ENCODE measurements at places on chromosomes 4 and X.

GRCh38 chr4:184280591-184281071, 63.0 kb upstream of the ENPP6 start:
- peak; percentile 68 for DNase-seq

GRCh38 chr4:103425406-103425805, 227.3 kb upstream of the CENPE start:
- no peak for DNase-seq

DNA sequence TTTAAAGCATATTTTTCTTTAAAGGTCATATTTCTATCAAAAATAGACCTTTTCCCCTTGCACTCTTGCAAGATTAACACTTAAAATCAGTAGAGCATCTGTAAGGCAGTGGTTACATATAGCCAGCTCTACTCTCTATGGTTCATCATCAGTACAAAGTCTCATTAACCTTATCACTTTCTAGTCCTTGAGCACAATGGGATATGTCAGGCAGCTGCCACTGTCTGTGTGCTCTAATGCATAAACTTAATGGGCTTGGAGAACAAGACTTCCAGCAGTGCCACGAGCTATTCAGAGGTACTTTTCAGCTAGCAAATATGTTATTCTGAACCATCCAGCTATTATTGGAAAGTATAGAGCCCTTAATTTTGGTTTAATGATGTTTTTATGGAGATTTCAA, 393.7 kb downstream of the GASK1B start:
- DNase-seq, result no peak

GRCh38 chrX:23795221-23795620, 12.2 kb downstream of the SAT1 start:
- DNase-seq, result no peak

DNA sequence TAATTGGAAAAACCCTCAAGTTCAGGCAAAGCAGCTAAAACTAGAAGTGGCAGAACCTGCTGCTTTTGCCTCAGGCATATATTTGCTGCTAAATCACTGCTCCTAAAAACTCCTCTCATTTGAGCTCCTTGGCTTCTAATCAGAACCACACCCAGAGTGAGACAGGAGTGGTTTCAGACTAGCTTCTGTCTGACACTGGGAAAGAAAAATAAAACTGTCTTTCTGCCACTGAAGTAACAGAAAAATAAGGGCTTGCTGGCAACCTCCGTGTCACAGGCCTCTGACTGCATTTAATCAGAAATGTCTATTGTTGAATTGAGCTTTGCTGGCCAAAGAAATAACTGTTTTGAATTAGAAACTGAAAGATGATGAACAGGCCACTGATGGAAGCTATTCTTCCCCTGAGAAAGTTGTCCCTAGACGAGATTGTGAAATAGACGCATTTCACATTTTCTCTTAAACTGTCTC, 52.1 kb upstream of the RAP2C start:
- no peak for DNase-seq

GRCh38 chrX:69010339-69010738, 154.9 kb downstream of the PJA1 start:
- DNase-seq, result no peak

DNA sequence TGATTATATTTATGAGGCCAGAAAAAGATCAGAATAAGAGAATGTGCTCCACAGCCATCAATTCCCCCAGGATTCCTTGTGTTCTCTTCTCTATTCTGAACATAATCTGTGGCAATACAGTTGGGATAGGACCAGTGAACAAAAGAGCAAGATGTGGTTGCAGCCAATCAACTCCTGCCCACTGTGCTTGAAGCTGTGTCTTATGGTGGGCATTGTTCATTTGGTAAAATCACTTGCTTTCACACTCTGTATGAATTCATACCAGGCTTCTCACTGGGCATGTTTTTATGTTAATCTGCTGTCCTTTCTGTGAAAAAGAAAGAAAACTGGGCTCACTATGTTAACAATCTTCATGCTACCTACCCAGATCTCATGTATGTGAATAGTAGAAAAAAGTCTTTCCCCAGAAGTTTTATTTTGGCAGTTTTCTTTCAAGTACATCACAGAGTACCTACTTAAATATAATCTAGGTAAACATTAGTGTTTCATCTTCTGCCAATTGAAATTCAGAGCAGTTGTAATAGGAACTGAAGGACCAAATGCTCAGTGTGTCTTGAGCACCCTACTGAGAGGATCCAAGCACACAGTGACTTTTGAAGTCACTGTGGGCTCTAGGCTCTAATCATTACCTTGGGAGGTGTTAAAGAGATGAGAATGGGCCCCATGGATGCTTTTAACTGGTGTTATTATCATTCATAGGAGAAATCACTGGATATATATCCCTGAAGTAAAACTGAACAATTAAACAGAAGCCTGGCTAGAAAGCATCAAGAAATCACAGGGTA, 429.2 kb upstream of the TRAM1L1 start:
- DNase-seq, result no peak

DNA sequence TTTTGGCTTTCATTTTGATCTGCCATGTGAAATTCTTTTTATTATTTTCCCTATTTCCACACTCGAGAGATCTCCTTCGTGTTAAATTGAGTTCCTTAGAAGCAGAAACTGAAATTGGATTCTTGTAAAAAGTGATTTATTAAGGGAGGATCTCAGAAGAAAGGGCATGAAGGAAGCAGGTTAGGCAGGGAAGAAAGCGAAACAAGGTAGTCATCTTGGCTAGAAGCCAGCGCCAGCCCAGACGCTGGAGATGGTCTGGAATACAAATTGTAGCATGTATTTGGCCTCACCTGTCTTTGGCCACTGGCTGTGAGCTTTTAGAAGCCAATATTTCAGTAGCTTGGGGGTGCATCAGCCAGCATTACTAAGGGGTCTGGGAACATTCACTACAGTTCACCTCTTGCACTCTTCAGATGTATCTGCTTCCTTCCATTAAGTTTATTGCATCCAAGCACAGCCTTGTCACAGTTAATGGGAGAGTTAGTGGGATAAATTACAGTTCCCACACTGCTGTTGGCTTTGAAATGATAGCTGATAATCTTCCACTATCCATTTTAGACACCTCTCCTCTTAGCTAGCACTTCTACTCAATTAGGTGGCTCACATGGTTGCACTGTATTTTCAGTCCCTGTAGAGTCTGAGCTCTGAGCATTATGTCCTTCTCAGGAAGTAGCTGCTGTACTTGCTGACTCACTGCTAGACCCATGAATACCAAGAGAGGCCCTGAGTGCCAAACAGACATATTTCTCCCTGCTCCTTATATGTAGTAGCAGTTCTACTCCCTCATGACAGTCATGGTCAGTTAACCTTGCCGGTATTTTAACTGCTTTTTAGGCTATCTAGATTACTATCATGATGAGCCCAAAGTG, 14.6 kb downstream of the GRXCR1 start:
- no peak for DNase-seq

DNA sequence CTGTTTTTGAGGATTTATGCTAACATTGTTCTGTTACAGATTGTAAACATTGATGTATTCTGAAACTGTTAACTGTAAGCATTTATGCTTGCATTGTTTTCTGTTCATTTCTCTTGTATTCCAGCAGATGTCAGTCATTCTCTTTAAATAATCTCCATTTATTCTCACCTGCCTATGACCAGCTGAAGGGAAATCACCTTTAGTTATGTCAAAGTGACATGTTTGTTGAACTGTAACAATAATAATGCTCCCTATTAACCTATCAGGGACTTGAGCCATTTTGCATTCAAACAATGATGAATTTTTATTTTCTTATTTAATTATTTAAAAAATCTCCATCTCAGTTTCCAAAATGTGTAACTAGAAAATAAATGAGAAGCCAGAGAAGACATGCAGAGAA, 58.0 kb downstream of the SPCS3 start:
- DNase-seq, result peak; percentile 32

DNA sequence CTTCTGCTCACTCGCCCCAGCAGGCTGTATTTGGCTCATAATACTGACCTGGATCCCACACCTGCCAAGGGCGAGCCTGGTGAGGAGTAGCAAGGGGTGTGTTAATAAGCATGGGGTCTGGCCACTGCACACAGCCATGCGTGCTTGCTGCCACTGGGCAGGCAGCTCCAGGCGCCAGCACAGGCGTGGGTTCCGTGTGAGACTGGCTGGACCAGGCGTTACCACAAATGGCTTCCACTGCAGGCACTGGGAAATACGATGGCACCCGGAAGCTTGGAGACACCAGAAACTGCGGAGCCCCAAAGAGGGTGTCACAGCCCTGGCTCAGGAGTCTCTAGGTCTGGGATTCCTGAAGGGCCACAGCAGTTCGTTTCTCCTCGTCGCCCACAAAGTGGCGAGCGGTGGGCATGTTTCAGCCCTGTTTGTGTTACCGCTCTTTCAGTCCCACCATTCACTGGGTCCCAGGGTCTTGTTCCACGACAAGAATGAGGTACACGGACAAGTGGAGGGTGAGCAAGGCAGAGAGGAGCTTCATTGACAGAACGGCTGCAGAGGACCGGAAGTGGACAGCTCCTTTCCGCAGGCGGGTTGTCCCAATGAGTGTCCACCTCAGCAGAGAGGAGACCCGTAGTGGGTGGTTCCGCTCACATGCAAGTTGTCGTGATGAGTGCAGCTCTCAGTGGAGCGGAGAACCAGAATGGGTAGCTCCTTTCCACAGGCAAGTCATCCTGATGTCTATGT, 428.9 kb downstream of the EPHA5 start:
- no peak for DNase-seq

- peak; percentile 24 for DNase-seq
Observed at GRCh38 chrX:38754102-38754790, 47.0 kb upstream of the MID1IP1 start.

- DNase-seq, result no peak
Observed at GRCh38 chrX:122113376-122113775, 1066.0 kb downstream of the GLUD2 start.

DNA sequence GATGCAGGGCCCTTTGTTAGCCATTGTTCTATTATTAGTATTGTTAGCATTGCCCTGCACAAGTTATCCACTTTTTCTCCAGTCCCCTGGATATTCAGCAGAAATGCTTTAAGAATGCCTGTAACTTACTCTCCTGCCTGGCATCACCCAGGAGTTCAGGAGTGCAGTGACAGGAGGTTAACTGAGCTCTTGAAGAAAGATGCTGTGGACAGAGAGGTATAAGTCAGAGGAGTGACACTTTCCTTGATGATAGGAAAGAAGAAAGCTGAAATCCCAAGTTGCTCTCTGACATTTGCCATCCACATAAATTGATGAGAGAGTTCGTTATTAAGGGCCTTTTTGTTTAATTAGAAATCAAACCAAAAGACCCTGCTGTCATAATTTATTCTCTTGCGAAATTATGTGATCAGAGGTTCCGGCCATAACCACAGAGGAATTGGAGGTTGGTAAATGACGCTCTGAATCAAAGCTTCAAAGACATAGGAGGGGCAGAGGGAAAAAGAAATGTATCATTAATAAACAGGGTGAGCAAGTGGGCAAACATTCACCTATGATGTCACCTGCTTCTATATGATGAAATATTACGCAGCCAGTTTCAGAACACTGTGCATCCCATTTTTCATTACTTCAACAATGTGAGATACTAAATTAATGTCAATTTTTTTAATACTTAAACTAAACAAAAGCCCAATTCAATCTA, 230.2 kb upstream of the JADE1 start:
- no peak for DNase-seq

DNA sequence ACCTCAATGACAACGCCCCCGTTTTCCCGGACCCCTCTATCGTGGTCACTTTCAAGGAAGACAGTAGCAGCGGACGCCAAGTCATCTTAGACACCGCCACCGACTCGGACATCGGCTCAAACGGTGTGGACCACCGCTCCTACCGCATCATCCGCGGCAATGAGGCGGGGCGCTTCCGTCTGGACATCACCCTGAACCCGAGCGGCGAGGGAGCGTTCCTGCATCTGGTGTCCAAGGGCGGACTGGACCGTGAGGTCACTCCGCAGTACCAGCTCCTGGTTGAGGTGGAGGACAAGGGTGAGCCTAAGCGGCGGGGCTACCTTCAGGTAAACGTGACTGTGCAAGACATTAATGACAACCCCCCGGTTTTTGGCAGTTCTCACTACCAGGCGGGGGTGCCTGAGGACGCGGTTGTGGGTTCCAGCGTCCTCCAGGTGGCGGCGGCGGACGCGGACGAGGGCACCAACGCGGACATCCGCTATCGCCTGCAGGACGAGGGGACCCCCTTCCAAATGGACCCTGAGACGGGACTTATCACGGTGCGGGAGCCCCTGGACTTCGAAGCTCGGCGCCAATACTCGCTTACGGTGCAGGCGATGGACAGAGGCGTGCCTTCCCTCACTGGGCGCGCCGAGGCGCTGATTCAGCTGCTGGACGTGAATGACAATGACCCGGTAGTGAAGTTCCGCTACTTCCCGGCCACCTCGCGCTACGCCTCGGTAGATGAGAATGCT, 2.2 kb downstream of the FAT4 start:
- peak; percentile 18 for DNase-seq

GRCh38 chrX:132676102-132676501, 187.3 kb upstream of the MBNL3 start:
- no peak for DNase-seq

- DNase-seq, result peak; percentile 40
Observed at GRCh38 chr4:89829470-89830138, 7.4 kb downstream of the SNCA start.

- DNase-seq, result no peak
Observed at GRCh38 chr4:158065603-158066002, 107.2 kb downstream of the GASK1B start.

GRCh38 chr4:109702950-109703663, at the start of gene CASP6:
Gene CASP6 (minus strand): TSS chr4:109703445. CDS start chr4:109703395, 50 bp downstream.
- peak; percentile 86 for DNase-seq

DNA sequence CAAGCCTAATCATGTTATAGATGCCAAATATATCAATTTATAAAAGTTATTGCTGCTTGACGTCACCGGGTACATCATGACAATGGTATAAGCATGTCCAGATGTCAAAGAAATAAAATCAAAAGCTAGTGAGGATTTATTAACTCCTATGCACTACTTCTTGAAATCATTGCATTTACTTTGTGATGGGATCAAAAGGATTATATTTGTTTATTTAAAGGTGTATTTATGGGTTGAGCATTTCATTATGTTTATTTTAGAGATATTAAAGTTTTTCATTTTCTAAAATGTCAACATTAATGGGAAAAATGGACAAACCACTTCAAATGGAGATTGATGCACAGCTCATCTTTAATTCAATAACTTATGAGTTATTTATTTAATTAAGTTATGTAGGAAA, 277.8 kb downstream of the EPHA5 start:
- no peak for DNase-seq

DNA sequence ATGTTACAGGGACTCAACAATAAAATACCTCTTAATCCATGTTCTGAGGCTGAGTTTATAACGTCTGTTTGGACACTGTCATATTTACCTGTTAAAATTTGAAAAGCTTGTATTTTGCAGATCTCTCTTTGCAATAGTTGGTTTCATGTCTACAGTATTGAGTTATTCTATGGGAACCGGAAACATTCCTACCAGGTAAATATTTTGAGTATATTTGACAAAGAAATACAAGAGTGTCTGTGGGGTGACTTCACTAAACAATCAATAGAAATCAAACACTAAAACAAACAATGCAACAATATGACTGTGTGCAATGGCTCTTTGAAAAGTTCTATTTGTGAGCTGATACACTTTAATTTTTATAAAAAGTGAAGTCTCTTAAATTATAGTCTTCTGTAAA, 47.7 kb upstream of the CXCL8 start:
- DNase-seq, result no peak

GRCh38 chr4:105246712-105247111, 100.0 kb downstream of the TET2 start:
- no peak for DNase-seq

DNA sequence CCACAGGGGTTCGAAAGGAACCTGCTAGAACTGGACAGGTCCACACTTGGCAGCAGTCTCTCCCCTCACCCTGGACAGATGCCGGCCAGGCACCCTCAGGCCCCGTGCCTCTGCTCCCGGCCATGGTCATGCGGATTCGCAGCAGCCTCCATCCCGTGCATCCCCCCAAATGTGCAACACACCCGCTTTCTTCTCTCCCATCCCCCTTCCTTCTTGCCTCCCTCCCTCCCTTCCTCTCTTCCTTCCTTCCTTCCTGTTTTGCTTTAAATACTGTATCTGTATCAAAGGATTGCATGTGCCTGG, 35.0 kb upstream of the HMX1 start:
- no peak for DNase-seq
